ENCODE measurements at places on chromosomes 7 and 10. TPM values are rescaled to one million over a fixed set of nuclear protein-coding genes. Genes with fewer than 3 reads are reported as not detected.

GRCh38 chr7:40232242-40232893, 97.6 kb downstream of the SUGCT start:
- peak; percentile 11 for DNase-seq

The ZNF511 gene
- total RNA-seq = 58.1 TPM

The CNPY1 gene
- not detected for total RNA-seq

DNA sequence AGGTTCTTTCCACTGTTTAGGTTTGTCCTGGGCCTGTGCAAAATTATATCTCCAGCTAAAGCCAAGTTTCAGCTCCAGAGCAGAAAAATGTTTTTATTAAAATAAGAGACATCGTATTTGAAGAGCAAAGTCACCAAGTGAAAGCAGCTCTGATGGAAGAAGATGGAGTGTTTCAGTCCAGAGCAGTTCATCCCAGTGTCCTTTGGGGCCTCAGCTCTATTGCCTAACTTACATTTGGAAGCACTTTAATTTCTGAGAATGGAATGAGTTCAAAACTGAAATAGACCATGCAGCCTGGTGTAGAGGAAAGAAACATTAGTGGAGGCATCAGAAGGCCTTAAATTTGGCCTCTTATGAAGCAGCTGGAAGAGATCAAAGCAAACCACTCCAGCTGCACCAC, 545.2 kb downstream of the SORCS1 start:
- DNase-seq = no peak

DNA sequence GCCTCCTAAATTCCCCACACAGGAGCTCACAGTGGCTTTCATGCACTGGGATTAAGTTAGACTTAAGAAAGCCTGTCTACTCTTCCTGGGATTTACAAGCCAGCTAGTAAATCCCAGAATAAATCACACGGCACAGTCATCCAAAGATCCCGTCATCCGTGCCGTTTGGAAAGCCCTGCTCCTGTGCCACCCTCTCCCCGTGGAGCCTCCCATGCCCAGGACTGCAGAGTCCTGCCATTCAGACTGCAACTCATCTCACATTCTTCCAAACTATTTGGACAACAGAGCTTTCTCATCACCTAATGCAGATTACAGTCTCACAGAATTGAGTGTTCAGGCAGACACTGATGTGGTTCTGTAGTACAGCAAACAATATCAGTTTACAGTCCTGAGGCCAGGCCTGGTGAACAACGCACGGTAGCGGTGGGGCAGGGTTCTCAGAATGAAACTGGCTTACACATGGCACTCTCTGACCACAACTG, 166.5 kb downstream of the EGFR start:
- peak; percentile 16 for DNase-seq

The RADIL gene
- 0.42 TPM for total RNA-seq

GRCh38 chr10:83533290-83533689, 606.0 kb upstream of the GHITM start:
- DNase-seq = no peak

DNA sequence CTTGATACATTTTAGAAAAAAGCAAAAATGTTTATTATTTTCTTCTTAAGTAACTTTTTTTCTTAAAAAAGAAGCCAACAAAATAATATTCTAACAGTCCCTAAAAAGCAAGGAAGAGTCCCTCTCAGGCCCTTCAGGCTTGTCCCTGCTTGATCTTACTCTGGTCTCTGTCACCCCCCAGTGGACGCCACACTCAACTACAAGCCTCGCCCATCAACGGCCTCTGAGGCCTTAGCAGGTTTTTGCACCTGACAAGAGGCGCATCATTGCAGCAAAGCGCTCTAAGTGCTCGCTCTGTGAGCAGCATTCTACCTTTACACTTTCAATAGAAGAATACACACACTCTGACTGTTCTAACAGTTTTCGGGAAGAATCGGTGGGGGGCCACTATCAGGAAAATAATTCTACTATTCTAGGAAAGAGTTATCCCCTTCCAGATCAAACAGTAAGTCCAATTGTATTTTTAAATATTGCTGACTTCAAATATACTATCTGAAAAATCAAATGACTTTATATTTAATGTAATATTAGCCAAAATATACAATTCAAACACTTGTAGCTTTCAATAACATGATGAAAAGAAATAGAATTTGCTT, 139.2 kb downstream of the USP6NL start:
- DNase-seq = peak; percentile 86

- DNase-seq = no peak
Measured at GRCh38 chr7:90677486-90678404, 81.6 kb downstream of the CDK14 start.

GRCh38 chr7:100866729-100867039, 503 bp upstream of the TRIP6 start:
- DNase-seq = no peak

DNA sequence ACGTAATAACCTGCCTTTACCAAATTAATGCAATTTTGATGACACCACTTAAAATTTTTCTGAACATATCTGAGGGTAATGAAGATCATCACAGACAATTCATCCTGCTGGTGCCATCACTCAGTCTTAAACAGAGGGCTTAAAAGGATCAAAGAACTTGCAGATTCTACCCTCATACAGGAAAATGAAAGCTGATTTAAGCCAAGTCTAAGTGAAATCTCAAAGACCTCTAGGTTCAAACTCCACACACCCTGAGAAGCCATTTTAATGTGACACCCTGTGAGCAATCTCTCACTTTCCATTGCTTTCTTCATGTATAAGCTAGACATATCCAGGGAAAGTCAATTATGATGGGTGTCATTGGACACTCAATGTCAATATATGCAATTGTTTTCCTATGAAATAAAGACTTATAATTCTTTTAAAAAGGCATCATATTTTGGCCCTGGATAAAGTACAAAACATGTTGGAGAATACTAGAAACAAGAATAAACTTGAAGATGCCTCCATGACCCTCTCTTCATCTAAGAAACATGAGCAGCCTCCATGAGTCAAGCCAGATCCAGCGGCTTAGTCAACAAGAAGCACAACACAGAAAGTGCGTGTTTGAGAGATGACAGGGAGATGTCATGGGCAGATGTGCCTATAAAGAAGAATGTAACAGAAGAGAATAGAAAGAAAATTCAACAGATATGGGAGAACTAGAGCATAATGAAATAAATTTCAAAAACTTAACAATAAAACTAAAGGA, 291.9 kb downstream of the PARD3 start:
- no peak for DNase-seq

GRCh38 chr7:151390598-151391357, 19.1 kb downstream of the WDR86 start:
- no peak for DNase-seq

The BLNK gene
- total RNA-seq = not detected

DNA sequence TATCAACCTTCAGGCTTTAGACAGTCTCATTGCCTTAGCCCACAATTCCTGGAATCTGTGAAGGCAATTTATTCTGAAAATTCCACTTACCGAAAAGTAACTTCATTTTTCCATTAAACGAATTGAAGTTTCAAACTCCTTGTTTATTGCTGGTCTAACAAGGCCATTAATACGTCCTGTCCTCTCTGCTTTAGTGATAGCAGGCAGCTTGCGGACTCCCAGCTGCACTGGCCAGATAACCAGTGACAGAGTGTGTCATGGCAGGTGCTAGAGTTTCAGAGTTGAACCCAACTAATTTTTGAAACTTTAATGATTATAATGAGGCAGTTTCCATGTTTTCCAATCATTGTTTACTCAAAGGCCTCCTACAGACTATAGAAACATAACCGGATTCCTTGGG, 31.1 kb downstream of the LOXL4 start:
- no peak for DNase-seq

The CXCL12 gene
- total RNA-seq = not detected

DNA sequence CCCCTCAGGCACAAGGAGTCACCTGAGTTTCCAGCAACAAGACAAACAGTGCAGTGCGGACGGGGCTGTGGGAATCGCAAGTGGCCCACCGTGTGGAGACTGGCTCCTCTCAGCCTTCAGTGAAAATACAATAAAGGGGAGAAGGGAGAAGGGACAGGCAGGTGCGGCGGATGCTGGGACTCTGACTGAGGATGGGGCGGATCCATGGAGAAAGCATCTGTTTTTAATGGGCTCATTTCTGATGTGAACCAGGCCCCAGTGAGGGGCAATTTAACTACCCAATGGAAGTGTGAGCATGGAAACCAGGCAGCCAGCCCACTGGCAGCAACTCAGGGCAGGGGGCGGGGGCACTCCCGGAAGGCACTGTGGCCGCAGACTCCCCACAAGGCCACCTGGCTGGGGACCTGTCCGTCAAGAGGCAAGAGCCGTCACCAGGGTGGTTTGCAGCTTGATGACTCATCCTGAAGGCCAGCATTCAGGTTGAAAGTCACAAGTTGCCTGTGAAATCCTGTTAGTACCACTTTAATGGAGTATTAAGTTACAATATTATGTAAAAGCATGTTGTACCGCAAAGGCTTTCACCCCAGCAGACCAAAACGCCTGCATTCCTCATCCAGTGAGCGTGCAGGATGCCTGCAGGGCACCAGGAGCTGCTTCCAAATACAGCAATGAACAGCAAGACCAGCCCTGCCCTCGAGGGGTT, 476.4 kb downstream of the PTPRN2 start:
- DNase-seq = no peak

GRCh38 chr7:27992755-27993493, 187.7 kb downstream of the JAZF1 start:
- DNase-seq = no peak

GRCh38 chr10:128896963-128897362, 570.1 kb upstream of the MGMT start:
- no peak for DNase-seq

All from activated CD4-positive, alpha-beta T cell treated with anti-CD3 and anti-CD28 coated beads for 36 hours (primary cell).